ENCODE measurements at places on chromosomes 12 and 14.
A peak's percentile ranks its signal among the peaks of the same experiment; 100 is the strongest.

GRCh38 chr12:96981911-96982310 is 74.9 kb downstream of the NEDD1 start:
- no peak for DNase-seq

DNA sequence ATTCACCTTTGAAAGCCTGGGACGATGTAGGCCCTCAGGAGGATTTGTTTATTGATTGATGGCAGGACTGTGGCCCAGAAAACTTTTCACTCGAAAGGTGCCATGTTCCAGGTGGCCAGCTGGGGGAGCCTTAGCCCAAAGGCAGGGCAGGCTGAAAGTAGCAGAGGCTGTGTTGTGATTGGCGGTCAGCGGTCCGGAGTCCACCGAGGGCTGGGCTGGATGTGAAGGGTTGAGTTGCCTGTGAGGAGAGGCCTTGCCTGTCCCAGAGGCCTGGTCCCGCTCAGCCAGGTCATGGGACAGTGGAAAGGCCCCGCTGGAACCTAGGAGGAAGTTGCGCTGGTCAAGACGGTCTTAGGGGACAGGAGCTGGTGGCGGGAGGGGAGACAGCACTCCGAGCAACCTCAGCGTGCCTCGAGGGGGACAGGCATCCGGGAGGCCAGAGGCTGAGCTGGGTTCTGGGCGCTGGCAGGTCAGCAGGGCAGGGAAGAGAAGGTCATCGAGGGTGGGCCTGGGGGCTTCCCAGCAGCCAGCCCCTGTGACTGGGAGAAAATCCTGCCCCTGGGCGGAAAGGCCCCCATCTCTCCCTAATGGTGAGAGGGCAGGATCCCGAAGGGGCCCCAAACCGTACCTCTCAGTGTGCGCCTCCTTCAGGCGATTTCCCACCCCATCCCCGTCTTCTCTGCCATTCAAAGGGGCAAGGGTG is 26.3 kb downstream of the CMA1 start:
- peak; percentile 33 for DNase-seq

DNA sequence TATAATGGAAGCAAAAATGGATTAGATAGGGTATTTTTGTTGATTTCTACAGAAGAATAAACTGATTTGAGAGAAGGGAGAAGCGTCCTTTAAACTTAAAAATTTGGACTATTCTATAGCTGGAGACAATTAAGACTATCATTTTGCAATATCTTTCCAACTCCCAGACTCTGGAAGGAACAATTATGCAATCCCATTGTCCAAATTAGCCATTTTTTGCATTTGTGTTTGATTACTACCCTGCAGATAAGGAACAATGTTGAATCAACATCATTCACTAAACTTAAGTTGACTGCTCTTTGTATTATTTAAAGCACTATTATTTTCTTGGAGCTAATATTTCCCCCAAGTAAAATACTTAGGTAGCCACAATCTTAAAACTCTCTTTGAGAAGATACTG is 34.8 kb upstream of the SELPLG start:
- DNase-seq: no peak

DNA sequence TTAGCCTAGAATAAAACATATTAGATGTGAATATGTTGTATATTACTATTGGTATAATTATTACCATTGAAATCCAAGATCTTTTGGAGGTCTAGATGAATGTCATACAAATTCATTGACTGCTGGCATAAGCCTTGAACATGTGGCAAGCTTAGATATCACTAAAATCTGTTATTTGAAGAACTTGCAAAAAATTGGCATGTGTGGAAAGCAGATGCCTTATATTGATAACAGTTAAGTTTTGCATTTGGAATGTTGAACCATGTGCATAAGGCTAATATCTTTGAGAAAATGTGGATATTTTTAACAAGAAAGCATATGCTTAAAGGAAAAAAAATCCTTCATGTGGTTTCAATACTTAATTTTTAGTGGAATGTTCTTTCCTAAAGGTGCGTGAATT is 203.6 kb upstream of the PRICKLE1 start:
- no peak for DNase-seq

GRCh38 chr14:22268875-22269274 is 320.1 kb downstream of the DAD1 start:
- DNase-seq: no peak

GRCh38 chr12:89863493-89863938 is 154.9 kb upstream of the ATP2B1 start:
- DNase-seq: peak; percentile 59

DNA sequence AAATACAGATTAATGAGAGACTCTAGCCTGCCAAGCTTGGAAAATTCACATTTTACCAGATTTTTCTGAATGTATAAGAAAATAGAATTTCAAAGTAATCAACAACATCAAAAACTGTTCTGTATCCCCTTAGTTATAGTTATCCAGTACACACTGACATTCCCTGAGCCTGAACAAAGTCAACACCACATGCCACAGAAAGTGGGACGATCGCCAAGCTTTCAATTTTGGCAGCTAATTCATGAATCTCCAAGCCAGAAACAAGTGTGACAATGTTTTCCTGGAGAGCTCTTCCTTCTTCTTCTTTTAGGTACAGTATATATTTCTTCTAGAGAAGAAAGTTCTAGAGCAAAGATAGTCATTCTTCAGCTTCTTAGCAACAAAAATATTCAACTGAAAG is 290.2 kb downstream of the PRKD1 start:
- no peak for DNase-seq

- DNase-seq: peak; percentile 17
These were observed 10.6 kb upstream of the MAP4K5 start for GRCh38 chr14:50542941-50543418.

DNA sequence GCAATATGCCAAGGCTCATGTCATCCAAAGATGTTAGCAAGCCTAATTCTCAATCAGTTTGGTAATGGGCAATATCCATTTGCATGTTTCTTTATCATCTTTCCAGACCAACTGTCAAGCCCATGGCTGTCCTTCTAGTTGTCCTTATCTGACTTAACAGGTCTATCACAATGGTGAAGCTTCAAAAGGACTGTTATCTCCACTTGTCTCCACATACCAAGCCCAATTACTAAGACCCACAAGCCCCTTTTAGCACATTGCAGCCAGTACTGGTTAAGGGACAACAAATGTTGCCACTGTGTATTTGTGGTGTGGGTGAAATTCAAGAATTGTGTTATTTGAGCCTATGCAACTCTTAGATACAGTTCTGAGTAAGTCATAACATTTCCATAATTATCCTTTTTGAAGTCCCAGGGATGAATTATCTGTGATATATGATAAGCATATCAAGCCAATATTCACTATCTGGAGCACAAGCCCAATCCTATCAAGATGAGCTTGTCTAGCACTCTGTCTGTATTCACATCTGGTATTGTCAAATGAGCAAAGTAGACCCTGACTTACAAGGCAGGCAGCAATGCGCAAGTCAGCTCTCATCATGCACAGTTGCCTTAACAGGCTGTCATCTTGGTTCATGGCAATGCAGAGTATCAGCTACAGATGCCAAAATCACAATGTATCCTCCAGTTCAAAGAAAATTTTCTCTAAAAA is 19.3 kb upstream of the ST8SIA1 start:
- DNase-seq: no peak

DNA sequence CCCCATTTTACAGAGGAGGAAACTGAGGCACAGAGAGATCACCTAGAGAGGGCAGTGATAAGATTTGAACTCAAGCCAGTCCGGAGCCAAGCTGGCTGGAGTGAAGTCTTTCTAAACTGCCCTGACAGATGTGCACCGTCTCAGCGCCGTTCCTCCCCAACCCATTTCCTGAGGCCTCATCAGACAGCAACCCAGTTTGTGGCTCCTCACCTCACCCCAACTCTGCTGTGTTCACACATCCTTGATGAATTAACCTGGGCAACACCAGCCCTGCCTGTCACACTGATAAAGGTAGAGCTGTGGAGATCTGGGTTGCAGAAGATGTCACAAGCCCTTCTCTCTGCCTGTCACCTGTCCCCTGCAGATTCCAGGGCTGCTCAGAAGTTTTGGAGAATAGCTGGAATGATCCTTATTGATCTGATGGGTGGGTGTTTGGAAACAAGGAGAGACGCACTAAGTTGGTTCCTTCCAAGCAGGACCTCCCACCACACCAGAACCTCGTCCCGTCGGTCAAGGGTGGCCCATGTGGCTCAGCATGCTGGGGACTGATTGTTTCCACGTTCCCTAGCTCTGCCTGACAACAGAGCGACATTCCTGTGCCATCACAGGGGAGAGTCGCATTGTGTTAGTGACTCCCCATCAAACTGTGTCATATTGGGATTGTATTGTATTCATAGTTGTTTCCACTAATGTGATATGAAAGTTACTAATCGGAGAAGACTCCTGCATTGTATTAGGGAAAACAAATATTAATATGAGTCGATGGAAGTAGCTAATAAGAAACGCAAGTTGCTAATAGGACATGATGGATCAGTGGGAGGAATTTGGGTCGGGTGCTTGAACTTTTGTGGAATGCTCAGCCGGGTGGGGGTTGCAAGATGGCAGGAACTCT is 200.6 kb downstream of the PHETA1 start:
- DNase-seq: no peak
